ENCODE measurements at places on chromosomes 12 and 14. TPM values are rescaled to one million over a fixed set of nuclear protein-coding genes. Genes with fewer than 3 reads are reported as not detected.

IKZF4 gene
- 8.9 TPM for total RNA-seq

ACOT6 gene
- total RNA-seq: not detected

BMP4 gene
- total RNA-seq: not detected

KRT5 gene
- not detected for total RNA-seq

FOXN4 gene
- not detected for total RNA-seq

ITGB7 gene
- 199 TPM for total RNA-seq

DNA sequence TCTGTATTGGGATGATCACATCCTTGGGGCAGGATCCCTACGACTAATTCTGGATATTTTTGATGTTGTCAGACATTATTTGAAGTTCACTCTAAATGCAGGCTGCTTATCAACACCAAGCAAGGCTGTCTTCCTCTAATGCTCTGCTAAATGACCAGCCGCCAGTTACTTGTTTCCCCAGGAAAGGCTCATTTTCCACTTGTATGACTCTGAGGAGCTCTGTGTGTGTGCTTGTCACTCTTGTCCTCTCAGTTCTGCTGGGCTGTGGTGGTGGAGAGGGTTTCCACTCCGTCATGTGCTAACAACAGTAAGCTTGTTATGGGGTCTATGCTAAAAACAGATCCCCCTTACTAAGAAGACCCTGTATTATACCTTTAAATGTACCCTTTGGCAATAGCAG, 42.1 kb downstream of the ATL1 start:
- no peak for DNase-seq
- H3K27ac ChIP-seq: no peak overlapping the region
- no peak overlapping the region for H3K4me3 ChIP-seq

DNA sequence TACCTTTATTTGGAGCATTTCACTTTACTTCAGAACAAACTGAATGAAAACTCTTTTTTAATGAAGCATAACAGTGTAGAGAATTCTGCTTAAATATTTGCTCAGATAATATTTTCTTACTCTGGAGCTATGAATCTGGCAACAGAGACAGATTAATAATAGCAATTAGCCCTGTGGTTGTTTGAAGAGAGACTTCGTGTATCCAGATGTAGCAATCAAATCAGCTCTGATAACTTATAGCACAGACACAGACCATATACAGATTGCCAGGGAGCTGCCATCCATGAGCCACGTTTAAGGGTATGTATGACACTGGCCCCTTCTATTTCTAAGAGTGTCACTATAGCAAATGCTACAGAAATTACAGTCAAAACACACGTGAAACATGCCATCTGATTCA, 146.6 kb downstream of the EXOC5 start:
- H3K4me3 ChIP-seq: no peak overlapping the region
- no peak overlapping the region for H3K27ac ChIP-seq
- H3K27me3 ChIP-seq: no peaks in the 10 kb centered on the region
- no peak for DNase-seq

DNA sequence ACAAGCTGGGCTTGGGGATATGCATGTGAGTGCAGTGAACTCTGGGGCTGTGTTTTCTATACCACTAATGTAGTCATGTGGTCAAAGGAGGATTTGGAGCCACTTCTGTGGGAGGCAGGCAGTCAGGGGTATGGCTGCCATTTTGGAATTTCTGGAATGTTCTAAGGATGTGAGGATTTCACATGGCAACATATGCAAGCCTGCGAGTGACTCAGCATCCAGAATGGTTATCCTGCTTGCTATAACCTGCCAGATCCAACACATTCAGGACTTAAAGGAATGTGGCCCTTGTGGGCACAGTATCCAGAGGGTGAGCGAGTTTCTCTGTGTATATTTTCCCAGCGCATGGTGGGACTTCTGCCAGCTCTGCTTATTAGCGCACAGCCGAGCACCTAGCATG, 249.2 kb upstream of the PWP1 start:
- H3K27ac ChIP-seq: no peak overlapping the region
- H3K4me3 ChIP-seq: no peak overlapping the region
- H3K36me3 ChIP-seq: no peaks in the 10 kb centered on the region

GRCh38 chr12:107454109-107454830, 231.3 kb upstream of the PWP1 start:
- H3K36me3 ChIP-seq: no peaks in the 10 kb centered on the region
- no peaks in the 10 kb centered on the region for H3K27me3 ChIP-seq
- no peak overlapping the region for H3K4me3 ChIP-seq
- no peak for DNase-seq

DNA sequence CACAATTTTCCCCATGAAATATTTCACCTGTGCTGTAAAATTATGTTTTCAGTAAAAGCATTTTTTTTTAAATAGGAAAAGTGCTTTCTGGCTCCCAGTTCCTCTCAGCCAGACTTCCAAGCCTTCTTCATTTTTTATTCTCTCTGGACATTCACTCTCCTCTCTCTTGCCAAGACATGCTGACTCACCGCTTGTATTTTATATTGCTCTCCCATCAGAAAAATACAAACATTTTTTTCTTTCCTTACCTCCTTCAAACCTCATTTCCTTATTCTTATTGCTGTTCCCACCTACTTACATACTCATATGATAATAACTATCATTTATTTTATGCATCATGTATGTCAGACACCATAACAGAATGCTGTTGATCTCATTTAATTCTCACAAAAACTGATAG, 37.7 kb upstream of the ZNF641 start:
- no peaks in the 10 kb centered on the region for H3K36me3 ChIP-seq
- no peaks in the 10 kb centered on the region for H3K4me1 ChIP-seq
- H3K27ac ChIP-seq: no peak overlapping the region
- peaks cover 9% of the 10 kb centered on the region for H3K27me3 ChIP-seq

- peaks cover 6% of the 10 kb centered on the region for H3K36me3 ChIP-seq
- H3K27ac ChIP-seq: no peak overlapping the region
- H3K4me3 ChIP-seq: no peak overlapping the region
- H3K4me1 ChIP-seq: peaks cover 14% of the 10 kb centered on the region
Measured at GRCh38 chr14:52735921-52736489, 6.0 kb downstream of the STYX start.

DNA sequence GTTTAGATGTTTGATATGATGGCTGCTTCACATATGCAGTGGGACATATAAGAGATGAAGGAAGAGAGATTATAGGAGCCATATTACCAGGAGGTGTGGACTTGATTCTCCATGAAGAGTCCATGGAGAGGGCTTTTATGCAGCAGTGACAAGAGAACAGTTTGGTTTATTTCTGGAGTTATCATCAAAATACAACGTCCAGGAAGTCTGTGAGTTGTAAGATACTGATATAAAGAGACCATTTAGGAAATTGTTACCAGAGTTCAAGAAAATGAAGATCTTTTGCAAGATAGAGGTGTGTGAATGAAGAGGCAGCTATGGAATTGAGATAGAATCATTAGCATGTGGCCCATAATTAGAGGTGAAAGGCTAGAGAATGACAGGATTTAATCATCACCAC, 431.7 kb downstream of the NPAS3 start:
- no peaks in the 10 kb centered on the region for H3K36me3 ChIP-seq
- H3K27me3 ChIP-seq: no peaks in the 10 kb centered on the region
- no peak overlapping the region for H3K4me3 ChIP-seq
- H3K4me1 ChIP-seq: no peaks in the 10 kb centered on the region
